ENCODE measurements at places on chromosomes 3 and 15.

GRCh38 chr3:112170046-112170445 is 37.0 kb upstream of the GCSAM start:
- no peak for DNase-seq

GRCh38 chr3:50665081-50665840 is 9.5 kb upstream of the DOCK3 start:
- DNase-seq = no peak

- DNase-seq = no peak
These were observed 2.2 kb downstream of the NR2F2 start for GRCh38 chr15:96332637-96333121.

DNA sequence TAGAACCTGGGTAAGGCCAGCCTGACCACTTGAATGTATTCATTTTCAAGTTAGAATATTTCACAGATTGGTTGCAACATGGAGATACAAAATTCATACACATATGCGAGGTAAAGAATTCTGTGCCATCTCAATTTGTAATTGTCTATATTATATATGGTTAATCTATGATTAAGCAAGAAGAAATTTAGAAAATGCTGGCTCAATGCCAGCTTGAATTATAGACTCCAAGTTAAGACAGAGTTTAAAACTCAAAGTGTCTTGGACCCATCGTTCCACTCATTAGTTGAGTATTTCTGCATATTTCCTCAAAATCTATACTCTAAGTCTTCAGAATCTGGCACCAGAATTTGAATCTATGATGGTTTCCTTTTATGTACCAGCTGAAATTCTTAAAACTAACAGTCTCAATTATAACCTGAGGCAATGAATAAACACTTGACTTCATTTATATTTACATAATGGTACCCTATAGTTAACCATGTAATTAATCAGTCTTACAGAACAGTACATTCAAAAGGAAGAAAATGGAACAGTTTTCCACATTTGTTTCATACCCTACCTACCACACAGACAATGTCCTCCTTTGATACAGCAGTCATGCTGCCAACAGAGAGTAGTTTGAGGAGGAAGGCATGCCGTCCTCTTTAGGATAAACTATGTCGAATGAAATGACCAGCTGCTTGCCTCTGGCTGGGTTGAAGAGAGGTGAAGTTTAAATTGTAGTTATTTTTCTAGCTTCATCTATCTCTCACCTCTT is 95.7 kb downstream of the CD47 start:
- DNase-seq = peak; percentile 39

DNA sequence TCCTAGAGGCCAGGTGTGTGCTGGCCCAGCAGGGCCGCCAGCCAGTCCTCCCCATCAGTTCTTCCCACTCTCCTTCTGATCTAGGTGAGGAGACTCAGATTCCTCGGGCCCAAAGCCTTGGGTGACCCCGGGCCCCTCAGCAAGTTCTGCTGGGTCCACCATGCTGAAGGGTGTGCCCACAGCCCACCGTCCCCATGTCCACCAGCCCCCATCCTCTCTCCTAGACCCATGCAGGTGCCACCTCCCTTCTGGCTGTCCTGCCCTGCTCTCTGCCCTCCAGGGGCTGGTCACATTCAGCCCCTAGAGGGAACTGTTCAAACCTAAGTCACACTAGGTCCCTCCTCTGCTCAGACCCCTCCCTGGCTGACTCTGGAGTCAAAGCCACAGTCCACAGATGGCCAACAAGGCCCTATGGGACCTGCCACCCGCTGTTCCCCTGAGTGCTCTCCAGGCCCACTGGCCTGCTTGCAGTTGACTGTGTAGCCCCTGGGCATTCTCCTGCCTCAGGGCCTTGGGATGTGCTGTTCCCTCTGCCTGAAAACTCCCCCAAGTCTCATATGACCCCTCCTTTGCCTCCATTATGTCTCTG is 878 bp upstream of the TLR9 start:
- DNase-seq = no peak

- DNase-seq = no peak
These were observed 57.2 kb upstream of the USP3 start for GRCh38 chr15:63447017-63447676.

GRCh38 chr3:38578081-38578475 is 71.4 kb downstream of the SCN5A start:
- DNase-seq = no peak

- no peak for DNase-seq
These were observed 23.8 kb downstream of the TICRR start for GRCh38 chr15:89599021-89599420.

GRCh38 chr15:42110367-42110766 is 16.0 kb upstream of the PLA2G4D start:
- no peak for DNase-seq

- DNase-seq = no peak
These were observed 332.6 kb downstream of the PTPRG start for GRCh38 chr3:61893840-61894566.

DNA sequence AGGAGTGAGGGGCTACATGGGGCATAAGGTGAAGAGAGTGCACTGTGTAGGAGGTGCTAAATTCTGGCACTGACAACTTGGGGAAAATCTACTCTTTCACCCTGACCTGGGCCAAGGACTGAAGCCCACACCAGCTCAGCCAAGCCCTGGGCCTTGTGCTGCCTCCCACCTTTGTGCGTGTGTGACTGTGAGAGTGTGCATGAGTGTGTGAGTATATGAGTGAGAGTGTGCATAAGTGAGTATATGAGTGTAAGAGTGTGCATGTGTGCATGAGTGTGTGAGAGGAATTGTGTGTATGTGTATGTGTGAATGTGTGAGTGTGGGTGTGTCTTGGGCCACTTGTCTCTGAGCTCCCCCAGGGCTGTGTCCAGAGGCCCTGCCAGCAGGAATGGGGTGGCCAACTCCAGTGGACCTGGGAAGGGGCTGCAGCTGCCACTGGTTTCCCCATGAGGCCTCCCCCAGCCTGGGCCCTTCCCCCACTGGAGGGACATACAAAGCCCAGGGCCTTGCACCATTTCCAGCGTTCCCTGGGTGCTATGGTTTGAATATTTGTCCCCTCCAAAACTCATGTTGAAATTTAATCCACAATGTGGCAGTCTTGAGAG is 15.2 kb downstream of the C3orf22 start:
- DNase-seq = no peak

DNA sequence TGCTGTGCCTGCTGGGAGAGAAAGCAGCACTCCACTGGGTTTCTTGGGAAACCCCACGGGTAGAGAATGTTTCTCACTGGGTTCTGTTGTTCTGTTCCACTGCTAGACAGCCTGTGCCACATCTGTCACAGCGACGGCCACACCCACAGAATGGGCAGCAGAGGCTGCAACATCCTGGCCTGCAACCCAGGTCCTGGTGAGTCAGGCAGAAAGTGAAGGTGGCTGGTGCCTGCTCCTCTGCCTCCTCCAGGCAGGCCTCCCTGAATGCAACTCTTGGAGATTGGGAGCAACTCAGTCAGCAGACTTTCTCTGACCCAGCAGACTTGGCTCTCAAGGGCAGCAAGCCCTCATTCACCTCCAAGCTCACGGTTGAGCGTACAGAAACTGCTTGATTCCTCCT is 13.0 kb downstream of the C3orf18 start:
- no peak for DNase-seq

DNA sequence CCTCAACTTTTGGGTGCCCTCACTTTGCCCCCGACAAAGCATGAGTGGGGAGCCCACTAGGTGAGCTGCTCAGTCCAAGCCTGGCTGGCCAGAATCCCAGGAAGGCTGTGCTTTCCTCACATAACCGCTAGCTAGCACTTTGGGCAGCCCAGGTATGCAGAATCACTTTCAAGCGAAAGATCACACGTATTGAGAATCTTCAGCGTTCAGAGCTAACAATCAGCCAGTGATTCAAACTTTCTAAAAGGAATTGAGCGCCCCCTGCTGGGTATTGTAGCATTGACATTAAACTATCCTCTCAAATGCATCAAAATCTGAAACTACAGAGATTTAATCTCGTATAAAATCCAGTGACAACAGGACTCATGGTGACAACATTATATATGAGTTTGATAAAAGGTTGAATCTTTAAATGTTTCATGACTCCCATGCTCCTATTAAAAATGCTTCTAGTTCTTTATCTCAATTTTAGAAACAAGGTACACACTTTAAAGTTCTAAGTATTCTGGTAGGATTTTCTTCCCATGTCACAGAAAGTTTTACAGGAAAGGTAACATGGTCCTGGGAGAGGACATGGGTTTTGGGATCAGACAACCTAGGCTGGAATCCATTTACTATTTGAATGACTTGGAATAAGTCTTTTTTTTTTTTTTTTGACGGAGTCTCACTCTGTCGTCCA is 11.8 kb downstream of the ANAPC13 start:
- peak; percentile 36 for DNase-seq

GRCh38 chr3:177647876-177648275 is 450.6 kb upstream of the TBL1XR1 start:
- DNase-seq = no peak

DNA sequence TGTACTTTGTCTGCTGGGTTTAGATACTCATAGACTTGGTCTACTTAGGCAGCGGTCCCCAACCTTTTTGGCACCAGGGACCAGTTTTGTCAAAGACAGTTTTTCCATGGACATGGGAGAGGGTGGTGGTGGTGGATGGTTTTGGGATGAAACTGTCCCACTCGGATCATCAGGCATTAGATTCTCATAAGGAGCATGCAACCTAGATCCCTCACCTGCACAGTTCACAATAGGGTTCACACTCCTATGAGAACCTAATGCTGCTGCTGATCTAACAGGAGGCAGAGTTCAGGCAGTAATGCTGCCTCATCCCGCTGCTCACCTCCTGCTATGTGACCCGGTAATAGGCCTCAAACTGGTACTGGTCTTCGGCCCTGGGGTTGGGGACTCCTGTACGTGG is 45.3 kb downstream of the CMSS1 start:
- no peak for DNase-seq

- no peak for DNase-seq
These were observed 6.0 kb upstream of the GRAMD1C start for GRCh38 chr3:113832477-113833164.

- no peak for DNase-seq
These were observed 80.7 kb downstream of the CHST2 start for GRCh38 chr3:143200001-143200924.

DNA sequence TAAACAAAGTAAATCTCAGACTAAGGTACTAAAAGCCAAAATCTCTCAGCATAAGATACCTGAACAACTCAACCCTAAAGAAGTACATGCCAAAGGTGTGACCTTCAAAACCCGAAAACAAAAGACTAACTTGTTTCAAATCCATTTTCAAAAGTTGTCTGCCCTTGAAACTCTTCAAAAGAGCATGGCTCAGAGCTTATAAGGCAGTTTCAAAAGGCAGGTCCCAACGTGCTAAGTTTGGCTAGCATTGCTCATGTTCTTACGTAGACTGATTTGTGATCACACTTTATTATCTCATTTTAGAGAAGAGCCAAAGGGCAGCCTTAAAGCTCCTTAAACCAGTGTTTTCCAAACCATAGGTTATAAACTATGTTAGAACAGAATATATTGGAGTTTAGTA is 112.2 kb downstream of the FEZF2 start:
- no peak for DNase-seq

GRCh38 chr15:25335279-25335678 is 103.5 kb downstream of the UBE3A start:
- no peak for DNase-seq

- DNase-seq = no peak
These were observed 32.2 kb upstream of the KLHL25 start for GRCh38 chr15:85826756-85827515.

GRCh38 chr15:31295658-31296057 is 31.0 kb upstream of the KLF13 start:
- DNase-seq = no peak

DNA sequence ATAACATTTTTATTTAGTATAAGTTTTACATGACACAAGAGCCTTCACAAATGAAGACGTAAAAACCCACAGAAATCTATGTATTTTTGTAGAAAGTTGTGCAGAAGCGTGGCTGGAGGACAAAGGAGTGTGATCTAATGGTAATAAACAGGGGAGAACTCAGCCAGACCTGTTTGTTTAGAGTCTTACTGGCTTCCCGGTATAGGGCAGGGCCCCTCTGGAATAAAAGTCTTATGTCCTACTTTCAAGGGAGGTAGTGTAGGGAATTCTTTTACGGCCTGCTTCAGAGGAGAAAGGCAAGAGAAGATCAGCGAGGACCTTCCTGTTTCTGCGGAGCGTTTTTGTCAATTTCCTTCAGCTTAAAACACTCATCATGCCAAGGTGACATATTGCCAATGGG is 103.6 kb downstream of the TGFBR2 start:
- DNase-seq = no peak

DNA sequence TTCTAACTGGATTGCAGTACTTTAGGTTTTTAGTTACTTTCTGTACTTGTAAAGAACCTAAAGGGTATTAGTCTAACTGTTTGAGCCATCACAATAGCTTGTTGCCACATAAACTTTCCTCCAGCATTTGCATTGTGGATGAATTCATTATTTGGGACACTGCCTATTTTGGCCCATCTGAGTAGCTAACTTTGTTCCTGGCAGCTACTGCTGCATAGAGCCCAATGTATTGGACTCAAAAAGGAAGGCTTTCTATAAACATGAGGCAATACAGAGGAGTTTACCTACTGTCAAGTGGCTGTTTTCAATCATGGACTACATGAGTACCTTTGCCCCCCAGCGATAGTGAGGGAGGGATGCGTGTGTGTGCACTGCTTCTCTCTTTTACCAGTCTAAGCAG is 1.9 kb downstream of the ROBO2 start:
- no peak for DNase-seq

DNA sequence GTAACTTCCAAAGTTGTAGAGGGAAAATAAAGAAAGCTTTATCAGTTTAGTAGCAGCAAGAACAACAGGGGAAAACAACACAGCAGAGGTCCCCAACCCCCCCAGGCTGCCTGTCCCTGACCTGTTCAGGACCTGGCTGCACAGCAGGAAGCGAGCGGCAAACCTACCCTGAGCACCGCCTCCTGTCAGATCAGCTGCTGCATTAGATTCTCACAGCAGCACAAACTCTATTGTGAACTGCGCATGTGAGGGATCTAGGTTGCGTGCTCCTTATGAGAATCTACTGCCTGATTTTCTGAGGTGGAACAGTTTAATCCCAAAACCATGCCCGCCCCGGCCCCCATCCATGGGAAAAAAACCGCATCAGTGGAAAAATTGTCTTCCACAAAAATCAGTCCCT is 40.3 kb downstream of the USP50 start:
- no peak for DNase-seq

- no peak for DNase-seq
These were observed 930.6 kb upstream of the EPHA6 start for GRCh38 chr3:95883801-95884200.

DNA sequence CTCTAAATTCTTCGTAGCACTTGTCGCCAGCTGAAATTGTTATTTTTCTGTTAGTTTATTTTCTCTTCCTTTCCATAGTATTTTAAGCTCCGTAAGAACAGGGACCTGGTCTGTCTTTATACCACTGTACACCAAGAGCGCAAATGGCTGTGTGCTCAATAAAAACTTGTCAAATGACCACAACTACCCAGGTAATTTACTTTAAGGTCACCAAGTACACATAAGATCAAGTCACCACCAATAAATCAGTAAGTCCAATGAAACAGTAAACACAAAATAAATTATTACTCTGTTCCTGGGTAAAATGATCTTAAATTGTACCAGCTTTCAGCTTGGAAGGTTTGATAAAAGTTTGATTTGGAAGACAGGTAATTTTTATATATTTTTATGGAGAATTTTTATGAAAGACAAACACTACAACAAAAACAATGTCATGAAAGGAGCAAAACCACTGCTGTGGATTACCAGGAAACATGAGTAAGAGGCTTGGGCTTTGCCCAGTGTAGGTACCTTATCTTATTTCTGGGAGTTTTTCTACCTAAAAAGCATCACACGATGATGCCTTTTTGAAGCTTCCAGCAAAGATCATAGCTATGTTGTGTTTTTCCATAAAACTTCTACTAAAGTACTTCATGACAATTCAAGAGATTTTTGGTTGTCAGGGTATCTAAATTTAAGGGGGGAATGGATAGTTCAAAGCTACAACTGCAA is 406.8 kb downstream of the SHQ1 start:
- DNase-seq = peak; percentile 27

- DNase-seq = no peak
These were observed 8.7 kb upstream of the SETD5 start for GRCh38 chr3:9388562-9389272.
